GF-D8 (cell line): ENCODE measurements at places on chromosomes 6 and 20.

- no peak for DNase-seq
Measured at GRCh38 chr20:57998276-57998675, 230.2 kb downstream of the ANKRD60 start.

- DNase-seq: no peak
Measured at GRCh38 chr6:151379933-151380847, 11.2 kb downstream of the ZBTB2 start.

DNA sequence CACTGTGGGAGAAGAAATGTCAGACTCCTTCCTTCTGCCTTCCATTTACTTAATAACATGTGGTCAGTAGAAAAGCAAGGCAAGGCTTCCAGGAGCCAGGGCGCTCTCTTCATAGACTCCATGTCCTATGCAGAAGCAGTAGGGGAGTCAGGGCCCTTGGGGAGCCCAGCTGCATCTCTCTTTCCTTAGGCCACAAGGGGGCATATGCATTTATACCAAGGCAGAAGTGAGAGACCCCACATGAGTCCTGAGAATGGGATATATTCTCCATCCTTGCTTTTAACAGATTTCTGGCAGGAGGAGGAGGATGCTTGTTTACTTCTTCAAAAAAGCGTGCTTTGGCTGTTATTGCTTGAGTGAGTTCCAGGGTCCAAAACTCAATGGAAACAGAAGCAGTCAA is 198.5 kb downstream of the HIVEP2 start:
- DNase-seq: no peak

GRCh38 chr6:111382476-111383294 is 100.3 kb downstream of the REV3L start:
- DNase-seq: no peak

GRCh38 chr6:73854998-73855718 is 159.2 kb downstream of the CD109 start:
- DNase-seq: peak; percentile 13

DNA sequence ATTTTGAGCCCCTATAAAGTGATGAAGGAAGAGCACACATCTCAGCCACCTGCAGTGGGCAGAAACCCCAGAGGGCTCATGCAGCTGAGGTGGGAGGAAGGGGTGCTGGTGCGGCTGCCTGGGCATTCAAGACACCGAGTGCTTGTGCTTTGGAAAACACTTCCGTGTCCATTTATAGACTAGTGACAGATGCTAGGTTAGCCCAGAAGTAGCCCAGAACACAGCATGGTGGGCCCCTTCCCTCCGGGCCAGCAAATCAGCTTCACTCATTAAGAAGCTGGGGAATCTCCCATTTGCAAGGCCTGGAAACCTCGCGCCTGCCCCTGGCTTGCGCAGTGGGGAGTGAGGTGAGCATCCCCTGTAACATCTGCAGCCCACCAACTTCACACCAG is 12.9 kb downstream of the BEND3 start:
- DNase-seq: no peak

DNA sequence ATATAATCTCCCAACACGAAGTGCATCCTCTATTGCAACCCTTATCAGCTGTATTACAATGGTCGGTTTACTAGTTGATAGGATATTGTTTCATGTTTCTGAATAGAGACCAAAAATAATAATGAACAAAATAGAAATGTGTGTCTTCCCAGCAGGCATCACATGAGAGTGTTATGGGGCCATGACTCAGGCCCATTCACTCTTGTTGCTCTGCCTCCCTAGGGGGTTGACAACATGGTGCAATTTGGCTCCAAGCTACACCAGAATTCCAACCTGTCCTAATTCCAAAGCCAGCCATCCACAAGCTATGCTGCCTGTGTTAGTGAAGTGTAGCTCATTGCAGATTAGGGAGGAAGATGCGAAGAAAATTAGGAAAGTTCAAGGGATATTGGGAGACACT is 13.1 kb upstream of the SAYSD1 start:
- DNase-seq: no peak

DNA sequence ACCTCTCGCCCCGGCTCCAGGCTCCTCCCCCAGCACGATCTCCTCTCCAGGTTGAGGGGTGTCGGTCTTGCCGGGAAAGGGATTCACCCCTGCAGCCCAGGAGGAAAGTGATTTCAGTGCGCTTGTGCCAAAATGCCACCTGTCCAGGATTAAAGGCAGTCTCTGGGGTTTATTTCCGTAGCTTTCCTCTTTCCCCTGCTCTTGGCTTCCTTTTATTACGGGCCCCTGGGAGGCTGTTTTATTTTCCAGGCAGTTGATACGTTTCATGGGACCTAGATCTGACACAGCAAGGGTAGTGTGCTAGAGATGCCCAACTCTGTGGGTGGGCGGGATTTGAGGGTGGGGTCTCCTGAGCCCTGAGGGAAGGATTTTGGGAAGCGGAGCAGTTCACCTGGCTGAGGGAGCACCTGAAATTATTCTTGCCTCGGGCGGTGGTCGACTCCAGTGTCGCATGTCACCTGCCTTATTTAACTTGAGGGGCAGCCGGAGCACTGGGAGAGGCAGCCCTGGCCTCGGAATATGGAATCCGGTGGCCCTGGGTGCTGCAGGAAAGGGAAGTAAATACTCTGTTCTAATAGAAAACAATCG is 9.5 kb upstream of the NKX2-2 start:
- DNase-seq: no peak

DNA sequence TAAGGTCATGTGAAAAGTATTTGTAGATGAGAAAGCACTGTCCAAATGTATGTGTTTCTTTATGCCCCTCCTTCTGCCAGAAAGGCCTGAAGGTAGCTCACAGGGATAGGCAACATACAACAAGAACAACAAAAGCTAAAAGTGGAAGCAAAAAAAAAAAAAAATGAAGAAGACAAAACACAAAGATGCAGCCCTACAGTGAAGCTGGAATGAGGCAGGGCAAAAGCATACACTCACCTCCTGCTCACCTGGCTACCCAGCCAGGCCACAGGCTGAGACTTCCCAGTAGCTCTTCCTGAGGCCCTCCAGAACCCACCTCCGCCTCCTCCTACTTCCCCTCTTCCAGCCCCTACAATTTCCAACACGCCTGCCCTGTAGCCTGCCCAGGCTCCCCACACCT is 2.4 kb downstream of the UNC5CL start:
- no peak for DNase-seq

DNA sequence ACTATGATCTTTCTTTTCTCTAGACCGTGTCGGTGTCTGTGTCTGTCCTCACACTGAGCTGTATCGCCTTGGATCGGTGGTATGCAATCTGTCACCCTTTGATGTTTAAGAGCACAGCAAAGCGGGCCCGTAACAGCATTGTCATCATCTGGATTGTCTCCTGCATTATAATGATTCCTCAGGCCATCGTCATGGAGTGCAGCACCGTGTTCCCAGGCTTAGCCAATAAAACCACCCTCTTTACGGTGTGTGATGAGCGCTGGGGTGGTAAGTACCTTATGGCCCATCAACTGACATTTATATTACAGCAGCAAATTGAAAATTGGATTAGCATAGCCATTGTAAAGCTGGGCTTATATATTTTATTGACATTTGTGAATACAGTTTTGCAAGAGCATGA is 72.2 kb upstream of the GFRAL start:
- no peak for DNase-seq

DNA sequence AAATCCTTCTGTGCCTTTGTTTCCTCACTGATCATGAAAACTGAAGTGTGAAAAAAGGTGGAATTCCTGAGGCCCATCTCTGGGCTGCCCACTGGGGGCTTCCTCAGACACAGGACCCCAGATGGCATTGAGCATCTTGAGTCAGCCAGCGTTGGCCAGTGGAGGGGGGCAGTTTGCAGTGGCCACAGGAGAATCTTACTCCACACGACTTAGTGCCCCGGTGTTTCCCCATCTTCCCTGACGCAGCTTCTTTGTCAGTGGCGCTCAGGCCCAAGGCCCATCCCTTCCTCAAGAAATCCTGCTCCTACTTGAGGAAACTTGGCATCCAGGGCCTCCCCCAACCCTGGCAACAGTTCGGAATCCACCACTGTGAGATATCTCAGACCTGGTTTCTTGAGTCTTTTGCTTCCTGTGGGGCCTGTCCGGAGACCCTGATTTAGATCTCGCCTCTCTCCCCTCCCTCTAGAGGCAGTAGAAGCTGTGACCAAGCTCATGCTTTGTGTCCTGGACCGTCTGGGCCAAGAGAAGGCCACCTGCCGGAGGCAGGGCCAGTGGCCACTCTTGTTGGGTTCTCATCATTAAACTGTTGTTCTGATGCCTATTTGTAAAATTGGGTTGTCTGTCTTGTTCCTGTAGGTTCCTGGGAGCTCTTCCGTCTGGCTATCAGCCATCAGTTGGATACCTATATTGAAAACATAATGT is 20.2 kb upstream of the DLGAP4 start:
- DNase-seq: no peak

DNA sequence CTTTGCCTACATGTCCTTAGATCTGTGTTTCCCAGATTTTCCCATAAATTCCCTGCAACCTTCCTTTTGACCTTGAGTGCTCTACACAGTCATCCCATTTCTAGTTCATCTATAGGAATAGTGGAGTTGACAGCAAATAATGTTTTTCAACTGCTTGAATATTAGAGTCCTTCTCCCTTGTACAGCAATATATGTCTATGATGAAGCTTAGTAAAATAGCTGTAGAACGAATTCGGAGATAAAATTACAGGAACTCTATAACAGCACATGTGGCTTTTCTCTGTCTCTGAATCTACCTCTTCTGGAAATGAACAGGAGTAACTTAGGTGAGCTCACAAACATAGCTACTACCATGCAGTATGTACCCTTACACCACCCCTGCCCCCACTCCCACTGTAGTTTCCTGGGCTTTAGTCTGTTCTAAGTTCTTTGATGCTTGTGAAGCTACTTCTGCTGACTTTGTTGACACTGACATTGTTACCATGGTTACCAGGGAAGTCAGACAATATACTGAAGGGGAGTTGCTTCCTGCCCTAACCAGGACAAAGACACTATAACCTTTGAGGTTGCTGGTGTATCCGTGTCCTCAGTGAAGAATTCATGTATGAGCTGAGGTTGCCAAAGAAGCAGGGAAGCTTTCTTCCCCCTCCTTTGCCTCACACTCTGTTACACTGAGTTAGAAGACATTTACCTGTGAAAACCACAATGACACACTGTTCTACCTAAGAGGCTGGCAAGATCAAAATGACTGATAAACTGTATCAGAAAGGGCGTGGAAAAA is 35.8 kb upstream of the SHLD1 start:
- peak; percentile 6 for DNase-seq

GRCh38 chr6:141482796-141483597 is 649.7 kb upstream of the GJE1 start:
- no peak for DNase-seq

- DNase-seq: no peak
Measured at GRCh38 chr6:105437236-105437635, 34.4 kb upstream of the PREP start.

DNA sequence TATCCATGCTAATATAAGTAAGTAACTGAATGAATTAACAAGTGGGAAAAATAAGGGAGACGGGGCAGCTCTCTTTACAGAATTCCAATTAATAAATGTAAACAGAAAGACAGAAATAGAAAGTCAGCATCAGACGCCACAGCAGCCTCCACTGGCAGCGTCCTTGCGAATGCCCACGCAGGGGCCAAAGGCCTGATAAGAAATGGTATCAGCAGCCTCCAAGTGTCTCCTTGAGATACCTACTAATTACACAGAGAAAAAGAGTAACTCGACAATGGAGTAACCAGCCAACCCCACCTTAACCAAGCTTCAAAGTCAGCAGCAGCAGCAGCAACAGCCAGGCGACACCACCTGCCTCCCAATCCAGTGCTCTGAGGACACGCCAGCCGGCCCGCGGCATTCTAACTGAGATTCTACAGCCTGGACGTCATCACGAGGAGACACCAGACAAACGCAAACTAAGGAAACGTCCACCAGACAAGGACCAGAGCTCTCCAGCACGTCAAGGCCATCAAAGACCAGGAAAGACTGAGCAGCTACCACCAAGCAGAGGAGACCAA is 78.8 kb downstream of the TAF4 start:
- DNase-seq: no peak

GRCh38 chr6:125170376-125170775 is 16.8 kb downstream of the TPD52L1 start:
- DNase-seq: no peak

DNA sequence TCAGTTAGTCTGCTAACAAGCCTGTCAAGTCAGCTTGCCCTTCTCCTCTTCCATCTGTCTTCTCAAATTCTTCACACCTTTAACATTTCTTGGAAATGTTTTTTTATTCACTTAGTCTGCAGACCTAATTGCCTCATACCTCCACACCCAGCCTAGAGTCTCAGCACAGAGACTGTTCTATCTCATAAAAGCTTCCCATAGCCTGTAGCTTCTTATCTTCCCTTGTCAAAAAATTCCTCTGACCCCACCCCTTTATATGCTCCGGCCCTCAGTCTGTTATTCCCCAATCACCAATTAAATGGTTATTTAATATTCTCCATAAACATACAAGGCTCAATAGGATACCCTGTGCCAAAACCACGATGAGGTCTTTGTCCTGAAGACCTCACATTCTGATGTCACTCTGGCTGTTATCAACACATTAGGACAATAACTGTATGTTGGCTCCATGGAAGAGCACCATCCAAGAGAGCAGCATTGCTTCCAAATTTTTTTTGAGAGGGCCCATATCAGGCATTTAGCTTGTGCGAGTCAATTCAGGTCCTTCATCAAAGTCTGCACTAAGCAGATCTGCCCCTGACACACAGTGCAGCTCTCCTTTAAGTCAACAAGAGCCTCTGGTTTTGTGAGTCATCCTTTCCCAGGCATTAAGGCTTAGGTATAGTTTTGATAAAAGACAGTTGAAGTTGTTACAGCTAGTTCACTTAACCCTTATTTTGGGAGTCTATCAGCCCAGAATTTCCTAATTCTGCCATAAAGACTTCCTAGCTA is 83.2 kb upstream of the TBX18 start:
- DNase-seq: no peak

DNA sequence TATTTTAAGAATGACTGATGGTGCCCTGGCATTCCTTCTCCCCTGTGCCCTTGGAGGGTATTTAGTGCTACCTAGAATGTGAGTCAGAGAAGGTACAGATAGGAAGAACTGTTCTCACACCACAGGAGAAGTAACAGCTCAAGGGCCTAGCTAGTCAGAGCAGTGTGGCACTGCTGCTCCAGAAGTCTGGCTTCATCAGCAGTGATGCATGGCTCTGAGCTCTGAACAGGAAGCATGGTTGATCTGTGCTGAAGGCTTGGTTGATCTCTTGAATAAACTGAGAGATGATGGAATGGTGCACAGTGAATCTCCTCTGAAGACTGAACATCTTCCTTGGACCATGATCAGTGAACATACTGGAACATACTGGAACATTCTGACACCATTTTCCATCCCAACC is 425.3 kb upstream of the SLC35B3 start:
- no peak for DNase-seq

GRCh38 chr6:32952817-32953739 is at the start of gene HLA-DMA:
Gene HLA-DMA (minus strand): TSS chr6:32953097. CDS start chr6:32953036, 61 bp downstream.
- peak; percentile 76 for DNase-seq
